Putamen (tissue), 1 donor: ENCODE measurements at places on chromosomes 2 and 18.

GRCh38 chr2:11101430-11101829 is 53.8 kb upstream of the SLC66A3 start:
- DNase-seq: no peak

GRCh38 chr2:224517963-224518362 is 67.2 kb downstream of the CUL3 start:
- DNase-seq: no peak

GRCh38 chr18:36780748-36781147 is 48.1 kb downstream of the TPGS2 start:
- no peak for DNase-seq

GRCh38 chr2:20217041-20217970 is 7.6 kb downstream of the SDC1 start:
- DNase-seq: no peak
